Cortex of kidney (tissue), 1 donor: ENCODE measurements at places on chromosomes 3 and 15.

- no peak for DNase-seq
Measured at GRCh38 chr3:61157414-61157813, 93.8 kb downstream of the FHIT start.

GRCh38 chr15:59680870-59681269, 8.2 kb downstream of the BNIP2 start:
- no peak for DNase-seq

- no peak for DNase-seq
Measured at GRCh38 chr3:182364723-182365650, 428.3 kb upstream of the ATP11B start.

DNA sequence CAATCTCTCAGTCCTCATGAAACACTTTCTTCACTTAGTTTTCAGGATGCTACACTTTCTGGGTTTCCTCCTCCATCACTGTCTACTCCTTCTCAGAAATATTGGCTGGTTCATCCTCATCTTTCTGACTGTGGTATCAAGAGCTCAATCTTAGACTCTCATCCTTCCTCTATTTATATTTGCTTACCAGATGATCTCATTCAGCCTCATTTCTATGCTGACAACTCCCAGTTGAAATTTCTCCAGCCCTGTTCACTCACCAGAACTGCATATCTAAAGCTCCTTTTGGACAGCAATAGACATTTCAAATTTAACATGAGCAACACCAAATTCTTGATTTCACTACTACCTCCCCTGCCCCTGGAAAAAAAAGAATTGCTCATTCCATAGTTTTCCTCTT, 48.0 kb upstream of the FBN1 start:
- no peak for DNase-seq

DNA sequence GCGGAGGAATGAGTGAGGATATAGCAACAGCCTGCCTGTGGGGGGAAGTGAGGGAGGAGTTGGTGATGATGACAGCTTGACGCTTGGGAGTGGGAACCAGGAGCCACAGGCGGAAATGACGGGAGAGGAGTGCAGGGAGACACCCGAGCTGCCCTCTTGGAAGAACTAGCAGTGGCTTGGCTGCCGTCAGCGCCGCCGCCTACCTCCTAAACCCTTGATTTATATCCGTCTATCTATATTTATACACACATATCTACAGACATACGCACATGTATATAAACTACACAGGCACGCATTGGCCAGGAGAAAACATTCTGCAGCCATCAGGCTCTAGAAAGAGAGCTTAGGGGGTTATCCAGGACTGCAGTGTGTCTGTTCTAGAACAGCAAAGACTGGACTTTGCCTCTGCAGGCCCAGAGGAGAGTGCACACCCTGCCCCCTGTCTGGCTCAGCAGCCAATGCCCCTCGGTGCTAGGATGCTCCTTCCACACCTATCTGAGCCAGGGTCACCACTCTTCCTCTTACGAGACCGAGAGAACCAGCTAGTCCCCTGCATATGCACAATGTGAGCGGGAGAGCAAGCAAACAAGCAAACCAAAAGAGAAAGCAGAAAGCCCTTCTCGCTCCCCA, 45.3 kb upstream of the MAGEF1 start:
- DNase-seq = no peak

DNA sequence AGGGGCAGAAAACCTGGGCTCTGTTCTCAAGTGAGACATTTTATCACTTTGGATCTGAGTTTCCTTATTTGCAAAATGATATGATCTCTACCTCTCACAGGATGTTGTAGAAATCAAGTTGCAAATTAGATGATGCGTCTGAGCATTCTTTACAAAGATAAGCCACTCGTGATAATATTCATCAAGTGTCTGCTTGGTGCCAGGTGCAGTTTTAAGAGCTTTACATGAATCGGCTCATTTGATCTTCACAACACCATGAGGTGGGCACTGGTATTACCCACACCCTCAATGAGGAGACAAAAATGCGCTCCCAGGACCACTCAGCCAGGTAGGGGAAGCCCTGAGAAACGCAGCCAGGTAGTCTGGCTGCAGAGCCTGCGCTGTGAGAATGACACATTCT, 59.1 kb upstream of the CA12 start:
- no peak for DNase-seq

DNA sequence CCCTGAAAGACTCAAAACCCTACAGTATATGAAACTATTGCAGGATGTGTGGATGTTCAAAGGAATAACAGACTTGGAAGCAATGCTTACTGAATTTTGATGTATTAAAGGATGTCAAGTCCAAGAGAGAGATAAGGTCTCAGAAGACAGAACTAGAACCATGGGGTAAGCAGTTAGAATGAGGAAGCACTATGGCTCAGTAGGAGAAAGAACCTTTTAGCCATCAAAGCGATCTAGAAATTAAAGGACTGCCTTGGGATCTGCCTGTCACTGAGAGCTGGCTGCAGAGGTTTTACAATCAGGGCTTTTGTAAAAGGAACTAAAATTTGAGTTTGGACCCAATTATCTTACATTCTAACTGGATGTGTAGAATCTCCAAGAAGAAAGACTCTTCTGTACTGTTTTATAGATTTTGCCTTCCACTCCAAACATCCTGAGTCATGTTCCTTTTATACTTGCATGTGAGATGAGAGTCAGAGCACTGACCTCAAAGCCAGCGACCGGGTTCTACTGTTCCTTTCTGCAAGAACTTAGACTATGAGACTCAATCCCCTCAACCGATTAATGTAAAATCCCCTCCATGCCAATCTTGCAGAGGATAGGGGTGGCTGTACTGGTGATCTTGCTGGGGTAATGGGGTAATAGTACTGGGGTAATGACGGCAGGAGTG, 412.3 kb upstream of the TPRG1 start:
- no peak for DNase-seq

- DNase-seq = no peak
Measured at GRCh38 chr15:42836251-42836650, 84.3 kb downstream of the TTBK2 start.

DNA sequence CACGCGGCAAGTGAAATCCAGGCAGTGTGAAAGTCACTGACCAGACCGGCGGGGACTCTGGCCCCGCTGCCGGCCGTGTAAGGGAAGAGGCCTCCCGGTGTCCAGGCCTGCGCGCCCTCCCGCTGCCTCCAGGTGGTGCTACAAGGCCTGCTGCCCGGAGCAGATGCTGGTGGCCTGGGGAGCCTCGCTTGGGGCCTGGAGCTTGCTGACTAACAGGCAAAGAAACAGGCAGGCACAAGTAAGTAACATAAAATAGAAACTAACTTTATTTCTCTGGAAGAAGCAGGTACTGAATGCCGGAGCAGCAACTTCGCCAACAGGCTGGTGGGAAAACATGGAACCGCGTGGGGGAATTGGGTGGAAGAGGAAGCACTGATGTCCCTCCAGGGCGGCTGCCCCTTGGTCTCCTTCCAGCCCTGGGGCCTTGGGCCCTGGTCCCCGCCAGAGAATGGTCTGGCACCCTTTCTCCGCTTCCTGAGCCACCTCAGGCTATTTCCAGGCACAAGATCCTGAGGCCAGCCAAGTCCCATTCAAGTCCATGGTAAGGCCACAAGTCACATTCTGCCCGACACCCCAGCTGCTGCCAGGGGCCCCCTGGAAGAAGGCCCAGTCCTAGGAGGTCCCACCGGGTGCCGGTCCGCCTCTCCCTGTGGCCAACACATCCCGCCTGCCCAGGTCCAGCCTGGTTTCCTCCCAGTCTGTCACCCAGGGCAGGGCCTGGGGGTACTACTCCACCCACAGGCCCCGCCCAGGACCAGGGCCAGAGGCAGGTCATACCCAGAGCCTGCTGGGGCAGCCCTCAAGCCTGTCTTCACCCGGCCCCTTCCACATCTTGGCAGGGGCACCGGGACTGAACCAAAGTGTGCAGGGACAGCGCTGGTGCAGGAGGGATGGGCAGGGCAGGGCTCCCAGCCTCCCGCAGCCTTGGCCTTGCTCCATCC, 45.0 kb downstream of the TNK2 start:
- no peak for DNase-seq

DNA sequence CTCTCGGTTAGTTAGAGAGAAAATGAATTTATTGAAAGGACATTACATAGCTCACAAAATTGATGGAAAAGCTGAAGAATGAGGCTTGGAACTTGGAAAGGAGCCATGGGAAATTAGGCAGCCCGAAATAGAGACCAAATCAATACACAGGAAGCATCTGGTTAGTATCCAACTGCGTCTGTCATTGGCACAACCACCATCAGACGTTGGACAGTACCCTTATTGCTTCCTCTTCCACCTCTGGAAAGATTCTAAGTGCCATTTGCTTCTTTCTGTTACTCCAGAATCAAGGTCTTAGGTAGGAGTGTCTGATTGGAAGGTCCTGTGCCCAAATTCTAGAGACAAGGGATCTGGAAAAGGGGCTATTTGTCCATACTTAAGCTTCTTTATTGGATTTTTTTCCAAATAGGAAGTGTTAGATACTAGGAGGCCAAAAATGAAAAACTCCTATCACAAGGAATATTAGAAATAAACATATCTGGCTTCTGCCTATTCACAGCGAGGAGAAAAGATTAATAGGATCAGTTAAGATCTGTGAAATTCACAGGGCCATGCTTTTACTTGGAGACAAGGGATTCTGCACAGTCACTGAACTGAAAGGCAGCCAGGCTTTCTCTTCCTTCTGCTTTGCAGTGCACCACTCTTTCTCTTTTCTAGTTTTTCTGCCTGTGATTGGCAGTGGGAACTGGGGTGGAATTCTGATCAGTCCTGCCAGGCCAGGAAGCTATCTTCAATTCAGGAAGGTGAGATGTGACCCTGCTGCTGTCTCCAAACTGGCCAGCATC, 10.7 kb upstream of the HACD2 start:
- DNase-seq = no peak

GRCh38 chr3:30203301-30203700, 403.1 kb upstream of the TGFBR2 start:
- no peak for DNase-seq

DNA sequence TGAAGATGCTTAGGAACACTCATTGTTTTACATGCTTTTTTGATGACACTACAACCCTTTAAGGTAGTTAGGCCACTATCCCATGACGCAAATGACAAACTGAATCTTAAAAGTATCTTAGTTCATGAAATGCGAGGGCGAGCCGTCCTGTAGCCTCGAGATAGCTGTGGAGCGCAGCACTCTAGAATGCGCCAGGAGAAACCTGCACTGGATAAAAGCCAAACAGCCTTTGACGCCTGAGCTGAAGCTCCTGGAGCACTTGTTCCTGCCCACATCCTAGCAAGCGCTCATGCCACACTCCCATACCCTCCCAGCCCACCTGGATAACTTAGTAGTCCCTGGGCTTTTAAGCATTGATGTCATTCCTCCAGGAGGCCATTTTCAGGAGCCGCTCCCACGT, 516.9 kb downstream of the GABRG3 start:
- DNase-seq = no peak

DNA sequence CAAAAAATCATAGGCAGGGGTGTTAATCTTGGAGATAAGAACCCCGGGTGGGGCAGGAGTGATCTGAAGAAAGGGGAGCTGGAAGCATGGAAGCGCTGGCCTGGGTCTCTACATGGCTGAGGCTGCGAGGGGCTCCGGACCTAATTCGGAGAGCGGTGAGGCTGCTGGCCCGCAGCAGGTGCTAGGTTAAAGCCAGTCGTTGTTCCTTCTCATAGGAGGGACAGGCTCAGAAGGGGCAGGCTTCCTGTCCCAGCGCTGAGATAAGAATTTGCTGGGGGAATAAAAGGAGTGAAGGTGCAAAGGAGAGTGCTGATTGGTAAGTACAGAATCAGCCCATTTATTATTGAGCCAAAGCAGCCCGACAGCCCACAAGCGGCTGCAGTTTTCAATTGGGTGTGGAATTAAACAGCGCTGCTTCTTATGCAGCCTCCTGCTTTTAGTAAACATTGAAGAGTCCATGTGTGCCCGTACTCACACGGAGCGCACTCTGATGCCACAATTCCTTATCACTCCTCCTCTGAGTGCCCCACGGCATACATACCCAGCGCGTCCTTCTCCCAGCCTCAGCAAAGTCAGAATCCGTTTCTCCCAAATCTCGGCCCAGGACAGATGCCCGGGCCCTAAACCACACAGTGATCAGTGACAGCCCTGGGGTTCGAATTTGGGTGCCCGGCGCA, 17.1 kb downstream of the CHST13 start:
- no peak for DNase-seq

GRCh38 chr3:64612082-64612860, 75.5 kb downstream of the ADAMTS9 start:
- no peak for DNase-seq

DNA sequence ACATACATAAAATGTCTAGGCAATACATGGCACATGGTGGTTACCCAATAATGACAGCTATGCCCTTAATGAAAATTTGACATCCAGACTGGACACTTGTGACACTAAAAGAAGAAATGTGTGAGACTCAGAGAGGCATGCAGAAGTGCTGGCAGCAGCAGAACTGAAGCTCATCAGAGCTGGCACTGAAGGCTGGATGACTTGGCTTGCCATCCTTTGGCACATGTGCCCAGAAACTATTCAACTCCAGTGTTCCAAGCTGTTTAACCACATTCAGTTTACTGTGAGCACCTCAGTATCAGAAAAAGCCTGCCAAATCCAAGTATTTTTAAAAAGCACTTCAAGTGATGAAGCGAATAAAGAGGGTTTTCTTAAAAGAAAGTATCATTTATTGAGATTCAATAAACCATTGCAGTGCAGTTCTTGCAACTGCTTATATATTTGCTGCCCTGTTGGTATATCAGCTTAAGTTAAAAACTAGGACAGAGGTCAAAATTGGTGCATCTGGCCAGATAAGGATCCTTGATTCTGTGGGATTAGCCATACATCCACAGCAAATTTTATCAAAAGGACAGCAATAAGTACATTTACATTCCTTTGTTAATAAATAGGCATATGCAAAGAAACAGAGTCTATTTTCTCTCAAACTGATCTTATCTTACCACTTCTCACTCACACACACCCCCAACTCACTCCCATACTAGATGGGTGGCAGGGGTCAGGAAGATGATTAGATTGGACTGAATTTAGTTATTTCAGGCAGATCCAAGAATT, 15.8 kb downstream of the IGSF11 start:
- DNase-seq = no peak
